ENCODE measurements at places on chromosomes 2 and 18. TPM values are rescaled to one million over a fixed set of nuclear protein-coding genes. Genes with fewer than 3 reads are reported as not detected.

GKN2 gene
- total RNA-seq: not detected

GRCh38 chr2:71832388-71832787 is 315.3 kb downstream of the CYP26B1 start:
- DNase-seq: no peak

GRCh38 chr18:78908462-78909260 is 71.0 kb upstream of the SALL3 start:
- no peak for DNase-seq

DNA sequence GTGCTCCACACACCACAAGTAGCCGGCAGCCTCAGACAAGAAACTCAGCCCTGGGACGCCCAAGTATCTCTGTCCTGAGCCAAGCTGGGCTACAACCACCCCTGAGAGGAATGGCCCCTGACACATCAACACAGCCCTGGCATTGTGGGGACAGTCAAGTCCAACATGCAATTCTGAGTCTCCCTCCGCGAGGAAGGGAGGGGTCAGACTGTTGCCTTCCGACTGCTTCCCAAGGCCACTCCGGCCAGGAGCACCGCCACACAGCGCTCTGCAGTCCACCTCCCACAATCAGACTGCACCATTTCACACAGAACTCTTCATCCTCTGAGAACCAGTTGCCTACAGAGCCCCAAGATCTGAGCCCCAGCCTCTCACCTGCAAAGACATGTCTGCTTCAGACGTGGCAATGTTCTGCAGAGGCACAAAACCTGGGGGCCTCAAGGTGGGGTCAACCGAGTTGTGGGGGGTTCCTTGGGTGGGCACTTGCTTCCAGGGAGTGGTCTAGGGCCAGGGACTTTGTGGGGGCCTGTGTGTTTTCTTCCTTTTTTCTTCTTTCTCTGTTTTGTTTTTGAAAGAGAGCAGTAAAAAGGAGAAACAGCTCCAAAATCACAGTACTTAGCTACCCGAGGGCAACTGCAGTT is 76.7 kb upstream of the SALL3 start:
- DNase-seq: no peak

All from fibroblast of lung (primary cell).